Kidney (tissue), 22 donors: ENCODE measurements at places on chromosomes 3 and 15. TPM values are rescaled to one million over a fixed set of nuclear protein-coding genes. Genes with fewer than 3 reads are reported as not detected.

RBMS3 gene
- 48.8 TPM for total RNA-seq

C3orf85 gene
- total RNA-seq = not detected

SKOR1 gene
- 0.57 TPM for total RNA-seq

GOLGA8J gene
- total RNA-seq = not detected

DCLK3 gene
- not detected for total RNA-seq

KNL1 gene
- total RNA-seq = 1.1 TPM

FANCI gene
- 6.6 TPM for total RNA-seq

CKMT1B gene
- 14.5 TPM for total RNA-seq

HTR3E gene
- total RNA-seq = not detected

PAK2 gene
- 67.1 TPM for total RNA-seq

MYLK gene
- total RNA-seq = 164 TPM

INSYN1 gene
- 4.2 TPM for total RNA-seq

ADAMTS9 gene
- total RNA-seq = 117 TPM

FAM131A gene
- total RNA-seq = 20.1 TPM

USP50 gene
- 1.1 TPM for total RNA-seq

TOP2B gene
- total RNA-seq = 109 TPM

CCR8 gene
- 0.19 TPM for total RNA-seq

CAMK2N2 gene
- total RNA-seq = 0.31 TPM

NLGN1 gene
- 19.4 TPM for total RNA-seq

NAALADL2 gene
- 20.2 TPM for total RNA-seq

MAP2K1 gene
- 49.4 TPM for total RNA-seq

CLDN16 gene
- total RNA-seq = 27.3 TPM

TLR9 gene
- 0.94 TPM for total RNA-seq

RTP3 gene
- total RNA-seq = not detected

ZSCAN2 gene
- 10.3 TPM for total RNA-seq

PPP2R3A gene
- 71.9 TPM for total RNA-seq

GABRG3 gene
- total RNA-seq = not detected

SHC4 gene
- total RNA-seq = 0.50 TPM

MTHFS gene
- total RNA-seq = 44.1 TPM

SLC51A gene
- total RNA-seq = 0.98 TPM
